ENCODE measurements at places on chromosomes 16 and 17.

DNA sequence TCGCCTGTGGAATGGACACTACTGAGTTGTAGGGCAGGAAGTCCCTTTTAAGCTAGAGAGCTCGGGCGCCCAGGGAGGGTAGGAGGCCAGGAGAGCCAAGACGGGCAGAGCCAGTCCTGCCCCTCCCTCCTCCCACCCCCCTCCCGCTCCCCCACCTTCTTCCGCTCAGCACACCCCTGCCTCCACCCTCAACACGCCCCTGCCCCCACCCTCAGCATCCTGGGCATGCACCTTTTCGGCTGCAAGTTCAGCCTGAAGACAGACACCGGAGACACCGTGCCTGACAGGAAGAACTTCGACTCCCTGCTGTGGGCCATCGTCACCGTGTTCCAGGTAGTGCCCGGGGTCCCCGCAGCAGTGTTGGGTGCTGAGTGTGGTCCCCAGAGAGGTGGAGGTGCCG is 18.3 kb downstream of the TPSG1 start:
- DNase-seq = no peak

DNA sequence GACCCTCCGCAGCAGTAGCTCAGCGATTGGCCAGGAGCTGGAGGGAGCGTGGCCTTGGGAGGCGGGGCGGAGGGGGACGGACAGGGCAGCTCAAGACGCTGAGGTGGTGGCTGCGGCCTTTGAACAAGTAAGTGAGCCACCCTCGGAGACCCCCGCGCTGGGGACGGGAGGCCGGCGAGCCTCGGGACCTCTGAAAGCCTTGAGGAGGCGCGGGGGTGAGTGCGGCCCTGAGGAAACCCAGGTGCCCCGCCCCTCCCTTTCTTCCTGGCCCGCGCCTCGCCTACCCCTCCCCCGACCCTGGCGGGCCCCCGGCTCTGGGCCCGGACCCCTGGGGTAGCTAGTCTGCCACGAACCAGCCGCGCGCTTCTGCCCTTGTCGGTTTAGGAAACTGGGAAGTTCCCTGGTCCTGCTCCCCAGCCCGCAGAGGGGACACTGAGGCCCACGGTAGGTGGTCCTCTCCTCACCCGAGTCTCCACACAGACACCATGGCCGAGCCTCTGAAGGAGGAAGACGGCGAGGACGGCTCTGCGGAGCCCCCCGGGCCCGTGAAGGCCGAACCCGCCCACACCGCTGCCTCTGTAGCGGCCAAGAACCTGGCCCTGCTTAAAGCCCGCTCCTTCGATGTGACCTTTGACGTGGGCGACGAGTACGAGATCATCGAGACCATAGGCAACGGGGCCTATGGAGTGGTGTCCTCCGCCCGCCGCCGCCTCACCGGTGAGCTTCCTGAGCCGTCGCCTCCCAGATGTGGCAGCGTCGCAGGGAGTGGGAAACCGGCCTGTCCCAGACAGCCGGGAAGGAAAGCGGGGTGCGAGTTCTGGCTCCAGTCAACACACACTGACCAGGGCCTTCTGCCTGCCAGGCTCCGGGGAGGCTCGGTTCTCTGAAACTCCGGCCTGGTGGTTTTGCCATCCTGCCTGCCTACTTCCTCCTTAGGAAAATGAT is at the start of gene MAPK7:
Gene MAPK7 (plus strand): TSS at position 83 of the 945 bp plus-strand sequence. CDS start 403 bp downstream, at position 486.
- DNase-seq = no peak

- peak; percentile 40 for DNase-seq
These were observed 80.8 kb downstream of the CLEC16A start for GRCh38 chr16:11025120-11025531.

GRCh38 chr16:88882358-88883030 is 16.0 kb upstream of the PABPN1L start:
- no peak for DNase-seq

GRCh38 chr17:68829211-68829610 is 126.0 kb downstream of the ABCA8 start:
- no peak for DNase-seq

GRCh38 chr17:61296058-61296457 is 103.6 kb upstream of the TBX2 start:
- no peak for DNase-seq

DNA sequence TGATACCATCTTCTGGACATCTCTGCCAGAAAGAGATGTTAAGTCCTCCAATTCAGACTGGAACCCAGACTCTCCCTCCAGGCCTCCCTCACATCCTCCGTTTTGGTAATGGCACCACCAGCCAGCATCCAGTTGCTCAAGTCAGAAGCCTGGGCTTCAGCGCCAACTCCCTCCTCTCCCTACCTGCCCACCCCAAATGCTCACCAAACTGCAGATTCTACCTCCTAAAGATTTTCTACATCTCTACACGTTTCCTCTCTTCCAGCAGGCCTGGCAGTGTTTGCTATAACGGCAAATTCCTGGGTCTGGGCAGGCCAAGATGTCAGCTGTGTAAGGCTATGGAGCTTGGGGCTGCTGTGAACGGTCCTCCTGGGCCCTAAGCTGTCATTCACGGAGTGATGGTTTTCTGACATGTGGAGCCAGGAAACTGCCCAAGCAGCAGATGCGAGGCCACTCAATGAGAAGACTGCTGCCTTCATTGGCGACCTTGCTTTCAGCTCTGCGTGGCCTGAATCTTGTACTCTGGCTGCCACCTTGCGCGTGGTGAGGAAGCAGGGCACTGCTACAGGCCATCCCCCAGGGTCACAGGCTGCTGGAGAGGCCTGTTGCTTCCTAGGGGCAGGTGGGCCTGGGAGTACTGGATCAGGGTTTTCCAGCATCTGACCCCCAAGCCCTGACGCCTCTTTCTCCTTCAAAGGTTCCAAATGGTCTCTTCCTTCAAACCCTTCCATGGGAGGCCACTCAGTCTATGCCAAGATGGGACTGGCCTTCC is 37.7 kb downstream of the TBX4 start:
- DNase-seq = no peak

GRCh38 chr17:2195729-2196128 is 107.9 kb downstream of the SMG6 start:
- peak; percentile 56 for DNase-seq

- no peak for DNase-seq
These were observed 2.6 kb downstream of the ANKRD40CL start for GRCh38 chr17:50764734-50765149.

DNA sequence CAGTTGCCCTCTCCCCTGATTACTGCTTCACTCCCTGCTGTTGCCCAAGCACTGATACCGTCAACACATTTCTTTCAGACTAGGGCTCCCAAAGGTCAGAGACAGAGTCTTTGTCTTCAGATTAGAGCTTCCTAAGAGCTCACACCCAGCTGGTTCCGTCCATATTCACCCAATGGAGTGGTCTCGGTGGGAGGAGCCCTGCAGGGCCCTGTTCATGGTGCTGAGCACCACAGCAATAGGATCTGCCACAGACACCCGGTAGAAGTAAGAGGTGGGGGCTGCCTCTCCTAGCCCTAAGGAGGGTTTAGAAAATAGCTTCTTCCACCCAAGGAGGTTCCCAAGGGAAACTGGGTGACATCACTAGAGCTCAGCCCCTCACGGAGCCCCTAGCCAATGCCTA is 128.3 kb downstream of the CCDC144A start:
- DNase-seq = no peak

GRCh38 chr17:16968786-16969185 is 3.1 kb downstream of the TNFRSF13B start:
- DNase-seq = no peak

DNA sequence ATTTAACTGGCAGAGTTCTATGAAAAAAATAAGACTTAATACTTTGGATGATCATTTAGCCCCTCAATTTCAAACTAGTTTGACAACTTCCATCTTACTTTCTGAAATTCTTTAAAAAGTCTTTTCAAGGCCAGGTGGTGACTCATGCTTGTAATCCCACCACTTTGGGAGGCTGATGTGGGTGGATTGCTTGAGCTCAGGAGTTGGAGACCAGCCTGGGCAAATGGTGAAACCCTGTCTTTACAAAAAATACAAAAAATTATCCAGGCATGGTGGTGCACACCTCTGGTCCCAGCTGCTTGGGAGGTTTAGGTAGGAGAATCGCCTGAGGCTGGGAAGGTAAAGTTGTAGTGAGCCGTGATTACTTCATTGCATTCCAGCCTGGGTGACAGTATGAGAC is 154.4 kb downstream of the TANC2 start:
- no peak for DNase-seq

DNA sequence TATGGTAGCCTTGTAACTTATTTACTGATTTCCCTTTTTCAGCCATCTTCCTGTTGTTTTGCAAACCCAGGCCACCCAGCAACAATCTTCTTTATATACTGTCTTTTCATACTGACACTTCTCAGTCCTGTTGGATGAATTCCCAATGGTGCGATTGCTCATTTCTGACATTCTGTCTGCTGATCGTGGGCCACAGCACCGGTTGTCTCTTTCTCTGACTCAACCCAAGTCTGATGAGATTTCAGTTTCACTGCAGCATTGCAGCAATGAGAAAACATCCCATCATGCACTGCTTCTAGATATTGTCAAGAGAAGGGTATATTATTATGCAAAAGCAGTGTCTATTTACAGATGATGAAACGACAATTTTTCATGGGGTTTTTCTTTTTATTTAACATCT is 349.2 kb upstream of the HSBP1 start:
- no peak for DNase-seq

- no peak for DNase-seq
These were observed 19.4 kb upstream of the SUPT4H1 start for GRCh38 chr17:58371300-58371950.

DNA sequence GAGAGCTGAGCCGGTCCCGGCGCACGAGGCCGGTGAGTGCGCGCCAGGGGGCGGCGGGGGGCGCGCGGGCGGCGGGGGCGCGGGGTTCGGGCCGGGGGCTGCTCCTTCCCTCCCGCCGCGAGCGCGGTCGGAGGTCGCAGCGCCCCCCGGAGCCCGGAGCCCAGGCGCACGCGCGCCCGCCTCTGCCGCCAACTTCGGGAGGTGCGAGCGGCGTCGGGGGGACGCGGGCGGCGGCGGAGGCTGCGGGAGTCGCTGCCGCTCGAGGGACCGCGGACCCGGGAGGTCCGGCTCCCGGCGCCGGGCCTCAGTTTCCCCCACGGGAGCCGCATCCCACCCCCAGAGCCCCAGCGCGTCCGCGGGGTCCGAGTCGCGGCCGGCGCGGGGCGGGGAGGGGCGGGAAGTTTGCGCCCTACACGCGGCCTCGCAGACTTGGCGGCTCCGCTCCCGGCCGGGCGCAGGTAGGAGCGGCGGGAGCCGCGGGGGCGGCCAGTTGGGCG is at the start of gene PRR35:
Gene PRR35 (plus strand): TSS at position 191 of the 497 bp plus-strand sequence. CDS start 2,901 bp downstream, outside the sequence.
- no peak for DNase-seq

DNA sequence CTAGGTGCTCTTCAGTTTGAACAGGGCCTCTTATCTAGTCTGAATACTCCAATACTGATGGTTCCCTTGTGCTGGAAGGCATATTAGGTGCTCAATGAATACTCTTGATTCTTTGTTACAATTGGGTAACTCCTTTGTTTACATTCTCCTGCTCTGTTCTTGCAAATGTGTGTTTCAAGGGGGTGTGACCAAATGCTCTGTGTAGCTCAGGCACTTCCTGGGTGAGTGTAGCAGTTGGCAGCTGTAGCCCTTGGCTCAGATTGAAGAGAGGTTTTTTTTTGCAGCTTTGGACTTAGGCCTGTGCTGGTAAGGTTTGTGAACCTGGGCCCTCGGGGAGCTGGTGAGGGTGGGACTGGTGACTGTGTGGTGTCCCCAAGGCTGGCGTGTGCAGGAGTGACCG is 20.2 kb downstream of the TBCD start:
- DNase-seq = no peak

DNA sequence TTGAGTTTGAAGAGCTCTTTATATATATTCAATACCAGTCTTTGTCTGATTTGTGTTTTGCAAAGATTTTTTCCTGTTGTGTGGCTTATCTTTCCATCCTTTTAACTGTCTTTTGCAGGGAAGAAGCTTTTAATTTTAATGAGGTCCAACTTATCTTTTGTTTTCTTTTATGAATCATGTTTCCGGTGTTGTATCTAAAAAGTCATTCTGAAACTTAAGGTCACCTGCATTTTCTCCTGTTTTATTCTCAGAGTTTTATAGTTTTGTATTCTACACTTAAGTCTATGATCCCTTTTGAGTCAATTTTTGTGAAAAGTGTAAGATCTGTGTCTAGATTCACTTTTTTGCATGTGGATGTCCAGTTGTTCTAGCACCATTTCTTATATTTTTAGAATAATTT is 24.6 kb upstream of the COX10 start:
- no peak for DNase-seq

DNA sequence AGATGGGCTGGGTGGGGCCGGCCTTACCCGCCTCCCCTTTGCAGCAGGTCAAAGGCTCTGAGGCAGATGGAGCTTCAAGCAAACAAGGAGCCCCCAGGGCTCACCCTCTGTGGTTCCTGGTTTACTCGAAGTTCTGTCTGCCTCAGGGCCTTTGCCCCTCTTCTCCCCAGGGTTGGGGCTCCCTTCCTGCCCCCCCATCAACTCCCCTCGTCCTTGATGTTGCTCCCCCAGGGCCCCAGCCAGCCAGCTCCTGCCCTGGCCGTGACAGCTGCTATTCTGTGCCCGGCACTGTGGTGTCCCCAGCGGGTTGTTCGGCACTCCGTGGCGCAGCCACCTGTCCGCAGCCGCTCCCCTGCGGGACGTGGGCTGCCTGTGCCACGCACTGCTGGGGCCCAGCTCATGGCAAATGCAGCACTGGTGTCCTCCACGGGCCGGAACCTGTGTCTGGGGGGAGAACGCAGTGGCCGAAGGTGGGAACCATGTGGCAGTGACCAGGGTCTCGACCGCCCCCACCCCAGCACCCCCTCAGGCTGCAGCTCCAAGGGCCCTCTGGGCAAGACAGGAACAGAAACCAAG is 4.3 kb upstream of the METRN start:
- no peak for DNase-seq

- no peak for DNase-seq
These were observed 297.9 kb upstream of the PSMD7 start for GRCh38 chr16:73998707-73999106.

DNA sequence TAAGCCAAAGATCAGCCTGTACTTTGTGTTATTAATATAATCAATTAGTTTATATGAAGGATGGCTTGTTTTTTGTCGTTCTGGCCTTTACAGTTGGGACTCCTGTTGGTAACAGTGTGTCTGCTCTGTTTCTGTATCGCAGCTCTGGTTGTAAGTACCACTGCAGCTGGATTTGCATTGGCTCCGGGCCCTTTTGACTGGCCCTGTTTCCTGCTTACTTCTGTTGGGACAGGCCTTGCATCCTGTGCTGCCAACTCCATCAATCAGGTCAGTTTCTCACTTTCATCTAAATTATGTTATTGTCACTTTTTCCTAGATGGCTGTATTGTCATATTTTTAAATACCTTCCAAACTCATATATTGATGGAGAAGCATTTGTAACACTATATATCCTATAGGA is 32.7 kb downstream of the COX10 start:
- no peak for DNase-seq

DNA sequence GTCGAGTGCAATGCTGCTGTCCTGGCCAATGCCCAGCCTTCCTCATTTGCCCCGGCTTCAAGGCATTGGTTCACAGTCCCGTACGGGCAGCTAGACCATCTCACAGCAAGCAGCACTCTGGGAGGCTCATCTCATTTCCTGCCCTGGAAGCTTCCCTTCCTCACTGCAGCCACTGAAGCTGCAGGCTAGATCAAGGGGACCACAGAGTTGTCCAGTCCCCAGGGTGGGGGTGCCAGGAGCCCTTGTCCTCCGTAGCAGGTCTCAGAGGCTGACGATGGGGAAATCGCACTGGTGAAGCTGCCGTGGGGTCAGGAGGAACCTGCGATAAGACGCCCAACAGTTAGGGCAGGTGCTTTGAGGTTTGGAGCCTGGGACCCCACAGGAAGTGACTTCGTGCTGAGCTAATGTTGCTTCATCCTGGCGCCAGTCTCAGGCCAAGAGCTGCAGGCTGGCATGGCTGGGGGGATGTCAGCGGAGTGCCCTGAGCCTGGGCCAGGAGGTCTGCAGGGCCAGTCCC is at the start of gene SPNS3:
Gene SPNS3 (plus strand): TSS at position 426 of the 517 bp plus-strand sequence. CDS start 28 bp downstream, at position 454.
- DNase-seq = peak; percentile 33

Measured in activated CD4-positive, alpha-beta T cell treated with anti-CD3 and anti-CD28 coated beads, Interleukin-2, amount 50 U/mL, for 48 hours (primary cell).